GM23338 (cell line): ENCODE measurements at places on chromosomes 5 and 9.
A peak's percentile ranks its signal among the peaks of the same experiment; 100 is the strongest.

GRCh38 chr5:156715287-156715686 lies 134.8 kb upstream of the PPP1R2B start:
- DNase-seq: no peak

- peak; percentile 54 for DNase-seq
Observed at GRCh38 chr5:81192373-81192750, 40.8 kb upstream of the CKMT2 start.

DNA sequence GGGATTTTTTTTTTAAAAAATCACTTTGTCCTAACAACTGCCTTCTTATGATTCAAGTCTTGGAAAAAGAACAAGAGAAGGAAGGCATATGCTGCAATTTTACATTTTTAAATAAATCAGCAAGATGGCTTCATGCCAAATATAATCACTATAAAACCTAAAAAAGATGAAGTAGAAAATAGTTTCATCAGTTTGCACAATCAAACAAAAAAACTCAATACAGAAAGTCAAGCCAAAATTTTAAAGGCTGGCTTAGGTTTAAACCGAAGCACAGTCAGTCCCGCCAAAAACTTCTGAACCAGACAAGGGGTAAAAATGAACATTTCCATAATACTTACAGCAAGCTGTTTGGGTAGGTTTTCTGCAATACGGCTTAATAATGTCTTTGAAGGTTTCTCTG lies 57.3 kb downstream of the ZFR start:
- no peak for DNase-seq

DNA sequence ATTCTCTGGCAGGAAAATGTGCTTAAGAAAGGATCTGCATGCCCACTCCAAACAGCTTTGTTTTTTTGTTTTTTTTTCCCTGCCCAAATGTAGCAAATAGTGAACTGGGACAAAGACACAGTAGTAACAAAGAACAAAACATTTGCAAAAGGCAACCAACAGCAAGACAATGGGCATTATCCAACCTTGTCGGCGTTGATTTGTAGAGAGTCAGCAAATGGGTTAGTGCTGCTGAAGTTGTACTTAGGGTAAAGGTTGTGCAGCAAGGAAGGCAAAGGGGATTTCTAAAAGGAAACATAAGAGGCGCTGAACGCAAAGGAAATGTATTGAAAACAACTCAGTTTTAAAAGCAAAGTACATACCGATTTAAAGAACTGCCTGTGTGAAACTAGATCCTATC lies 136.2 kb downstream of the MPDZ start:
- DNase-seq: peak; percentile 37

- DNase-seq: no peak
Observed at GRCh38 chr5:122102825-122103224, 24.8 kb upstream of the LOX start.

DNA sequence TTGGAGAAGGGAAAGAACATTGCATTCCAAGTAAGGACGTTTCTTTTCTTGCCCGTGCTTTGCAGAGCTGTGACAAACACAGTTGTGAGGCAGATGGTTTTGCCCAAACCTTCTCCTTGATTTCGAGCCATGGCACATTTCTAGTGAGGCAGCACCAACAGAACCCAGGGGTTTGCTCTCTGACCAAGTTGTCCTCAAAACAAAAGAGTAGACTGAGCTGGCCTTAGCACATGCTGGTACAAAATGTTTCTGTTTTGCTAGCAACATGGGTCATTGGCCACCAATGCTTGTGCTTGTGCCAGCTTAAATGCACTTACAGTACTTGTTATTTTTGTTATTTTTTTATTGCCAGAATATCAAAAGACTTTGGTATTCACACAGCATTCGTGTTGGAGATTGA lies 328.8 kb downstream of the GADD45G start:
- no peak for DNase-seq

DNA sequence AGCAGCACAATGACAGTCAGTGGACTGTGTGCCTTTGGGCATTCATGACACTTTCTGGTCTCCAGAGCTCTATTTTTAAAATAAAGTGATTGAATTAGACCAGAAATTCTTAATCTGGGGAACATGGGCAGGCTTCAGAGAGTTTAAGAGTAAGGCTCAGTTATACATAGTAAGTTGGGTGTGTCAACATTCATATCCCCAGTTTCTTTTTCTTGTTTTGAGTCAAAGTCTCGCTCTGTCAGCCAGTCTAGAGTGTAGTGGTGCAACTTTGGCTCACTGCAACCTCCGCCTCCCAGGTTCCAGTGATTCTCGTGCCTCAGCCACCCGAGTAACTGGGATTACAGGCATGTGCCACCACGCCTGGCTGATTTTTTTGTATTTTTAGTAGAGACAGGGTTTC lies 13.7 kb upstream of the KIF4B start:
- no peak for DNase-seq

DNA sequence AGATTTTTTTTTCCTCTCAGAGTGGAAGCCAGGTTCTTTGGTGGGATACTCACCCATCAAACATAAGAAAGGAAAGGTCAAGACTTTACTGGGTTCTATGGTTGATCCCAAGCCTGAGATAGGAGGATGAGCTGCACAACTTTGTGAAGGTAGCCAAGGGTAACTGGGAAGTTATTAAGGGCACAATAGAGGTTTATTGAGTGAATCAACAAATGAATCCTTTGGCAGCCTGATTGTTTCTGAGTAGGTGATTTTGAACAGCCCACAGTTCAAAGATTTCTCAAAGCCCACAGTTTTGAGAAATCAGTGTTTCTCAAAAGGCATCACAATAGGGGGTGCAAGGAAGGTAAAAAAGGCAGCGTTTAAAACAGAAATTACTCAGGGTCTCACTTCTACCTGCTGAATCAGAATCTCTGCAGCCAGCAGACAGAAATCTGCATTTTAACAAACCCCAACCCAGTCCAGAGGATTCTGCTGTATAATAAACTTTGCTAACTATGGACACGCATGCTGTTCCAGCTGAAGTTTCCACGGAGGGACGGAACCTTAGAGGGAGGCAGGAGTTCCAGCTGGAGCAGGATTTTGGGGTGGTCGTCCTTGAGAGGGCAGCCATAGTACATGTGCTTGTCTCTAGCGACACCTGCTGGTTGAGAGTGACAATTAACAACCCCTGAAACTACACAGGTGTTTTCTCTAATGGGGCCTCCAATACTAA lies 32.7 kb upstream of the FSD1L start:
- DNase-seq: peak; percentile 90

GRCh38 chr5:163385271-163385670 lies 52.1 kb upstream of the CCNG1 start:
- no peak for DNase-seq

DNA sequence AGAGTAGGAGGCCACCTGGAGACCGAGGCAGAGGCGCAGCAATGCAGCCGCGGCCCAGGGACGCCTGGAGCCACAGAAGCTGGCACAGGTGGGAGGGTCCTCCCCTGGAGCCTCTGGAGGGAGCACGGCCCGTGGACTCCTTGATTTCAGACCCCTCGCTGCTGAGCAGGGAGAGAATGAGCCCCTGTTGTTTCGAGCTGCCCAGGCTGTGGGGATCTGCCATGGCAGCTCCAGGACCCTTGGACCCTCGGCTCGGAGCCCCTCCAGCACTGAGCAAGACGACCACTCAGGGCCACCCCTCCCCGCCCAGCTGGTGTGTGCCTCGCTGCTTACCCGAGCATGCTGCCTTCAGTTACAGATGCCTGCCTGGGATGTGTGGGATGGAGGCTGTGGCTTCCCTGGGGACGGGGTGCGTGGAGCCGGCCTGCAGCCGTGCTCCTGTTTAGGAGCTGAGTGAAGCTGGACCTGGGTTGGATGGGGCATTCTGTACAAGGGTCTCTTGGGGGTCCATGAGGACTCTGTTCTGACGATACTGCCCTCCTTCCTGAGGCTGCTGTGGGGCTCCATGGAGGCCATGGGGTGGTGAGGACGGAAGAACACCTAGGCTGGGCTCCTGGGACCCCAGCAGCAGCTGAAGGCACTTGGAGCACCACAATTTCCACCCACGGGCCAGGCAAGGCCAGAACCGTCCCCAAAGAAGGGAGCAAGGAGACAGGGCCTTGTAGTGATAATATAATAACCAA lies 115.1 kb upstream of the LPCAT1 start:
- no peak for DNase-seq

GRCh38 chr9:131692612-131693562 lies 47.0 kb downstream of the RAPGEF1 start:
- DNase-seq: no peak

- DNase-seq: peak; percentile 62
Observed at GRCh38 chr5:88727705-88728313, 155.2 kb downstream of the MEF2C start.

DNA sequence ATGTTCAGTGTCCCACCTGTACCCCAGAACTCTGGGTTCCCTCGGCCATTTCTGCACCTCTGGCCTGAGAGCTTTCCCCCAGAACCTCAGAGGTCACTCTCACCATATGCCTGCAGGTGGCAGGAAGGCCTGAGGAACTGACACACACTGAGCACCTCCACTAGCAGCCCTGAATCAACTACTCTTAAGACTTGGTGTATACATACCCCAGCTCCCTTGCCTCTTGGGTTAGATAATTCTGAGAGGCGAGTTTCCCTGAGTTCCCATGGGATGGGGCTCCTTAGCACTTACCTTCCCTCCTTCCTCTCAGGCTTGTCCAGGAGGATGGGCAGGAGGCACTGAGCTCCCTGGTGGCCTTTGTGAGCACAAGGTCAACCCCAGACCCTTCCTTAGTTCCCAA lies 86.1 kb downstream of the HSD17B3 start:
- DNase-seq: no peak

DNA sequence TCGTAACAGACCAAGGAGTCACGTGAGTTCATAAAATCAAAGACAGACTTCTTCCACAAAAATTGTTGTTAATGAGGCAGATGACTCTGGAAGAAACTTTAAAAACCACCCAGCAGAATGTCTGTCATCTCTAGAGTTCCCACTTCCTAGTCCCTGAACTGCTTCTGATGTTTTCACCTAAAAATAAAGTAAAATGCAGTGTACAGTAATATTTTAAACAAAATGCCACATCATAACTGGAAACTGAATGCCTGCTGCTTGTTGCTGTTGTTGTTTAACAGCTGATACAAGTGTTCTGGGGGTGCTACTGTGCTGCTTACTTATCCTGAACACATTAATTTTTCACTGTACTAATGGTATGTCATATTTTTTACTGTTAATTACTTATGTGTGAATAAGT lies 577.2 kb downstream of the MTRR start:
- DNase-seq: no peak

- DNase-seq: no peak
Observed at GRCh38 chr5:14216372-14216771, 73.2 kb downstream of the TRIO start.

DNA sequence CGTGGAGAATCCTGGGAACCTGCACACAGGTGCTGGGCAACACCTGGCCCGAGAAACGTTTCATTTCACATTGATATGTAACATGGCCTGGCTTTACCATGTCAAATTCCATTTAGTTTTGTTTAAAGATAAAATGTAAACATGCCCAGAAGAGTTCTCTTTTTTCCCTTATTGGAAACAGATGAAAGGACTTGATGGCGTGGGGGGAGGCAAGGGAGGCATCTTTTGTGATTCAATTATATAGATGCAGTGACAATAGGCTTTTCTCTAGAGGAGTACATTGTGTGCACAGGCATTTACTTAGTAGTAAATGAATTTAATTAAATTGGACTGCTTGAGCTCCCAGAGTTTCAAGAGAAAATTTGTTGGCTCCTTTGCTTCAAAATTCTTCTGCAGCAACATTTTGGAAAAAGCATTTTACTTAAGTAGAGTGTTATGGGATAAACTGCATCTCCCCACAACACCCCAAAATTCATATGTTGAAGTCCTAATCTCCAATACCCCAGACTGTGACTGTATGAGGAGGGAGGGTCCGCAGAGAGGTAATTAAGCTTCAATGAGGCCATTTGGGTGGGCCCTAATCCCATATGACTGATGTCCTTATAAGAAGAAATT lies 254.3 kb upstream of the NFIL3 start:
- no peak for DNase-seq

DNA sequence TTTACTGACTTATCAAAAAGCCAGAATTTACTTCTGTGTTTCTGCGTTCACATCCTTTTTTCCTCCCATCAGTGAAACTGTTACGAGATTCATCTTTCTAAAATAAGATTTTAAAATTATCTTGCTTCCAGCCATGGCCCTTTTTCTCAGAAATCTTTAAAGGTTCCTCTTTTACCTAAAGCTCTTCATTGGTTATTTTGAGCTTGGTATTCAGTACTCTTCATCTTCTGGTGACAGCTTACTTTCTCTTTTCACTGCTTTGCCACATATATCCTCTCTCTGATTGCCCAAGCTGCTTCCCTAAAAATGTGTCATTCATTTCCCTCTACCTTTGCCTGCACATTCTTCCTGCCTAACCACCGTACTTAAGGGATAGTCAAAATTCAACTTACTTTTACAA lies 32.3 kb downstream of the TGFBR1 start:
- DNase-seq: no peak

DNA sequence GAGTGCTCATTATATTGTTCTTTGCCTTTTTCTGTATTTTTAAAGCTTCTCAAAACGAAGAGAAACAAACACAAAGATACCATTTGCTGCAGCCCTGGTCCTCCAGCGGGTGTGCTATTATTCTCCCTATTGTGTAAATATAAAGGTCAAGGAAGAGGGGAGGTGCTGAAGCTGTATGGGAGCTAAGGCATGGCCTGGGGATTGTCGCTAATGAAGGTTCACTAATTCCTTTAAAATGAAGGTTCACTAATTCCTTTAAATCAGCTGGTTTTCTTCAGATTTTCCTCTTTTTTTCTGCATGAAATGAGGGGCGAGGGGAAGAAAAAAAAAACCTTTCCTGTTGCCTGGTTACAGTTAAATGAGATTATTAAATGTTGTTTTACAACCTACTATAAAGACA lies 74.5 kb upstream of the MAP1B start:
- peak; percentile 49 for DNase-seq

- DNase-seq: no peak
Observed at GRCh38 chr9:129436751-129437625, 183.9 kb downstream of the C9orf50 start.

- no peak for DNase-seq
Observed at GRCh38 chr9:125630436-125630835, 76.6 kb downstream of the MAPKAP1 start.

DNA sequence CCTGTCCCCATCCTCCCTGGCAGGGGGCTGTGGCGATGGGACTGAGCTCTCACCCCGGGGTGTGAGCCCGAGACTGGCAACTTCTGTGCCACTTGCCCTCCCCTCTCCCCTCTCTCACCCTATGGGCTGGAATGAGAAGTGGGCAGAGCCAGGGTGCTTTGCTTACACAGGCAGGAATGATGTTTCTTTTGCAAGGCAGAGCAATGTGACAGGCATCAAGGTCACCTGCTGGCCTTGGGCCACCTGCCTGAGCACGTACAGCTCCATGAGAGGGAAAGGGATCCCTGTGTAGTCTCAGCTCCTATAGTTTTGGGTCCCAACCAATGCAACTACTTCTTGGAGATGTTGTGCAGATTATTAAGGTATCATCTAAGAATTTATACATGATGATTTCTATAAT lies 252.8 kb upstream of the DAP start:
- no peak for DNase-seq
